ENCODE measurements at places on chromosomes 6 and 20.

GRCh38 chr6:82083646-82084045 is 163.9 kb downstream of the IBTK start:
- no peak for DNase-seq

GRCh38 chr6:158963020-158963808 is 36.8 kb downstream of the RSPH3 start:
- no peak for DNase-seq

DNA sequence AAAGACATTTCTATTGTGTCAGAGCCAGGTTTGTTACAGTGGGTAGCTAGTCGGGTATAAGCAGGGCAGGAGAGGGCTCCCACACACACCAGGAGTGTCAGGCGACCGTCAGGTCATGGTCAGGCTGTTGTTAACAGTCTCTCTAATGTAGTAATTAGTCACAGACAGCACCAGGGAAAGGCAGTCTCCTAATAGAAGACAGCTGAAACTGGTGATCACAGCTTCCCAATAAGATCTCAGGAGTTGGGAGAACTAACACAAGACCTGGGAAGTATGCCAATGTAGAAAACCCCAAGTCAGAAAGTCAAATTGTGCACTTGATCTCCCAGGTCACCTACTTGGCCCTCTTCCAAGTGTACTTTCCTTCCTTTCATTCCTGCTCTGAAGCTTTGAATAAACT is 53.0 kb upstream of the GPR6 start:
- DNase-seq: no peak

DNA sequence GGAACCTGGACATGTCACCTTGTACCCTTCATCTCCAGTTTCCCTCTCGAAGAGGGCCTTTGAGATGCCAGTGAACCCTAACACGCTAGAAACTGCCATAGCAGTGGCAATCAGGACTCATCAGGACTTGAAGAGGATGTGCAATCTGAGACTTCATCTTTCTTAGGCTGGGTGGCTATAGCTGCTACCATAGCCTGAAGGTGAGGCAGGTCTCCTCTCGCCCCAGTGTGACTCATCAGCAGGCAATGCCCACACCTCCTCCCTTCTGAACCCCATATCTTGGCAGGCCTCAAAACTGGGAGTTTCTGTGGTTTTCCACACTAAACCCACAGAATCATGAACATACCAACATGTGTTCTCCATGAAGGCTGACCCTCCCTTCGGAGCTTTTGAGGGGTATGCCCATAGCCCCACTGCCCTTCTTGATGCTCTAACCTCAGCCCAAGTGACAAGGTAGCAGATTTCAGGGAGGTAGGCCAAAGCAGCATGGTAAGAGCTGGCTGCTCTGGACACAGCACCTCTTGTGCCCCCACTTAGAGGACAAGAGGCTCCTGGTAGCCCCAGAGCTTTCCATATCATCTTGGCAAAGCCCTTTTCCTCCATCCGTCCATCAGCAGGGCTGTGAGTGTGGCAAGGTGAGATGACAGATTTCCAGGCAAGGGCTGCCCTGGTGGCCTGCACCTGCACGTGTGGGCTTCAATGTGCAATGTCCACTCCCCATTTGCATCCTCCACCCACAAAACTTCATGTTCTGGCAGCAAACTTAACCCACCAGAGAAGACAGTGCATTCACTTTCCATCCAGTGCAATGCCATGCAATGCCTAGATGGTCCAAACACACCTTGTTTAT is 2.6 kb downstream of the BLCAP start:
- no peak for DNase-seq

DNA sequence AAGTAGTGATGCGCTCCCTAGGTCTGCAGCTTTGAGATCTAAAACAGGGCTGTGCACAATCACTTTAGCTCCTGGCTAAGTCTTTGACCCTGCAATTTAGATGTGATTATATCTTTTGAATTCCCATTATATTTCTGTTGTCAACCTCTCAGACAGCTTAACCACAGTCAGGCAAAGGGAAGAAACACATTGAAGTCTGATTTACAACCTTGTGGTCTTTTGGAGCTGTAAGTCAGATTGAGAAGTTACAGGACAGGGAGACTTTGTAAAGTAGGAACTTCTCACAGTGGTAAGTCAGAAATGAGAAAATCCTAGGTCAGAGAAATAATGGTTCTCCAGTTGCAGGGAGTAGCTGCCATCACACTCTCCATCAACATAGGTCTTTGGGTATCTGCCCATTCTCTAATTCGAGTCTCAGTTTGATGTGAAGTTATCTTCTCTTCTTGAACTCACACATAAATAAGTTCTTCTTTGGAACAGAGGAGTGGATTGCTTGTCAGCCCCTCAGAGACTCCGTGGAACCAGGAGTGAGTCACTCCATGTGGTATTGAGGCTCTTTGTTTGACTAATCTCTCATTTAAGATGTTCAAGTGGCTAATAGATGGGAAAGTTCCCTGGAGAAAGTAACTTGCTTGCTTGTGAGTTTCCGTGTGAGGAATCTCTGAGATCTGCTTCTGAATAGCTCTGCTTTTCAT is 35.0 kb upstream of the SGK1 start:
- no peak for DNase-seq
